SIG-M5 (cell line): ENCODE measurements at places on chromosomes 4 and X.

- no peak for DNase-seq
These were observed at the start of gene CXCL1 for GRCh38 chr4:73869130-73870055. Gene CXCL1 (plus strand): TSS chr4:73869393. CDS start chr4:73869471, 78 bp downstream.

DNA sequence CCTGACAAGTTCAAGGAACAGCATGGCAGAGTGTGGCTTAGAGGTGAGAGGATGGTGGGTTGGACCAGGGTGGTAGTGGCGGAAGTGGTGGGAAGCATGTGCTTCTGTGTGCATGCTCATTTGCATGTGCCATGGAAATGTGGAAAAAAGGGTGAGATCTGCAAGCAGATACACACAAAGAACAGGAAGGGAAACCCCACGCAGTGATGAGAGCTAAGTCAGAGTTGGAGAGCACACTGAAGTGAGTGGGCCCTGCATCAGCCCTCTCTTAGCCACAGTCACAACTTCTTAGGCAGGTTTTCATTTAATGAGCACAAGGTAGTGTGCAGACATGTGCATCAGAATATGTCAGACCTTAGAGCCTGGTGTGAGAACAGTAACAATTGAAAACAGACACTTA is 483.8 kb downstream of the AFF2 start:
- DNase-seq = no peak

DNA sequence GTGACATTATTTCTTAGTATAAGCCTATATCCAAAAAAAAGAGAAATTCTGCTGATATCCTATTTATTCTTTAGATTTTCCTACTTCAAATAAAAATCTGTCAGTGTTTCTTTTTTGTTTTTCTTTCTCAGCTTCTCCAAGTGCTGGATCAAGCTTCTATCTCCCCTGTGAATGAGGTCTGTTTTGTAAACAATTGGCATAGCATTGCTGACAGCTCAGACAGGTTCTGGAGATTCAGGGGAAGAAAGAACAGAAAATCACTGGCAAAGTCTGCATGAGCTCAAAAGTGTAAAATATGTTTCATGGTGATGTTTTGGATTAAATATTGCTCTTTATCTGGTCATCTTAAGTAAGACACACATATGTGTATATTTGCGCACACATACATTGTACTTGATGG is 492.0 kb upstream of the IGFBP7 start:
- DNase-seq = no peak

DNA sequence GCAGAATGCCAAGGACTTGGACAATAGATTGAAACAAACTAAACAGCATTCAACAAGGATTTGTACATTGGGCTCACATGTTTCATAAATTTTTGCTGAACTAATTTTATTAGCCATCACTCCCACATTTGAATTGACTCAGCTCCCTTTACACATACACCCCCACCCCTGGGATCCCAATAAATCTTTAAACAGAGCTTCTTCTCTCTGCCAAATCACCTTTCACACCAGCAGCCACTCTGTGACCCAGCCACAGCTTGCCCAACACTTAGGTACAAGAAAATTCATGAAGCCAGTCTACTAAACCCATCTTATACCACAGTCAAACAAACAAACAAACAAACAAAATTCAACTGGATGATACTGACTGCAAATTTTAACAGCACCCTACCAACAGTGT is 21.6 kb downstream of the PHKA2 start:
- DNase-seq = no peak

DNA sequence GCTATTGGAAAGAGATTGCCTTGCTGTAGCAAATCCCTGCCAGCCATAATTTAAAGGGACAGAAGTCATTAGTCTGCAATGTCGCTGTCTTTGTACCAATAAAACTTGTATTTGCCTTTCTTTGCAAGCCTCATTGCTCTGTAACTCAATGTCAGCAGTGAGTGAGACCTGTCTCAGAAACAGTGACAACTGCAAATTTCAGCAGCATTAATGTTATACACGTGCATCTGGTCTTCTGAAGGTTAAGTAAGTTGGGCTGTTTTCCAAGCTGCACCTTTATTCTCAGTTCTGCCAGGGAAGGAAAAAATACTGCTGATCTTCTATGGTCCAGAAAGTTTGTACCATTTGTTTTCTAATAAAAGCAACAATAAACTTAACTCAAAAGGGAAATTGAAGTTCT is 543.1 kb downstream of the TRIML1 start:
- no peak for DNase-seq

DNA sequence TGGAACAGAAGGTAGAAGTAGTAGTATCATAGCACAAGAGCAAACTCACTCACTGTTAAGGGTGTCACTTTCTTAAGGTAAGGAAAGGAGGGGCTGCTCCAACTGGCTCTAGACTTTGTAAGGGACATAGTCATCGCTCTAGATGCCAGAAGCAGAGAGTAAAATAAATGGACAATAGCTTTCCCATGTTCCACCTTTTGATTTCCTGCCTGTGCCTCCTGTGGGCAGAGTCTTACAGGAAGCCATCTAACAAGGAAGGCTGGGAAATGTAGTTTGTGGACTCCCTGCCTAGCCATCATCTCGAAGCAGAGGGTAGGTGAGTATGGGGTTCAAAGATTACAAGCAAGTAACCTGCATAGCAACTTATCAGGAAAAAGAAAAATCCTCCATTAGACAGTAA is 1.7 kb upstream of the METTL14 start:
- DNase-seq = no peak

DNA sequence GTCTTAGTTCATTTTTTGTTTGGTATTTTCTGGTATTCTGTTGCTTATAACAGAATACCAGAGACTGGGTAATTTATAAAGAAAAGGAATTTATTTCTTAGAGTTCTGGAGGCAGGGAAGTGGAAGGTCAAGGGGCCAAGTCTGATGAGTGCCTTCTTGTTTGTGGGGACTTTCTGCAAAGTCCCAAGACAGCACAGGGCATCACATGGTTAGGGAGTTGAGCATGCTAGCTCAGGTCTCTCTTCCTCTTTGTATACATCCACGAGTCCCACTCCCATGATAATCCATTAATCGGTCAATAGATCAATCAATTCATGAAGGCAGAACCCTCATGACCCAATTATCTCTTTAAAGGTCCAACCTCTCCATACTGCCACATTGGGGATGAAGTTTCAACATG is 31.1 kb downstream of the IL13RA1 start:
- no peak for DNase-seq

- no peak for DNase-seq
These were observed 13.9 kb upstream of the RASL11B start for GRCh38 chr4:52848254-52848653.

GRCh38 chr4:138235419-138235952 is 6.7 kb downstream of the SLC7A11 start:
- DNase-seq = no peak

DNA sequence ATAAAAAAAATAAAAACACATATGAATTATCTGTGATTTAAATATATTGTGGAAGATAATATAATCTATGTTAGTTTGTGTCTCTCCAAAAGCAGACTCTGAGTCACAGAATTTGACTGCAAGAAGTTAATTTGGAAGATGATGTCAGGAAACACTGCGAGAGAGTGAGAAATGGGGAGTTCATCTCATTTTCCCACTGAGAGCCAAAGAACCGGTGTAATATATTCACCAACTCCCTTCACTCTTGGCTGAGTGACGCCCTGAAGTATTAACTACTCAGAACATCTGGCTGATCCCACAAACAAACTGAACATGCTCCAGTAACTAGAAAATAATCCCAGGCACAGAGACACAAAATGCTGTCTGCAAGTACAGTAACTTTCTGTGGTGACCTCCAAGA is 345.8 kb upstream of the SPANXN1 start:
- no peak for DNase-seq

GRCh38 chr4:168397611-168398169 is 79.1 kb upstream of the DDX60 start:
- DNase-seq = no peak

DNA sequence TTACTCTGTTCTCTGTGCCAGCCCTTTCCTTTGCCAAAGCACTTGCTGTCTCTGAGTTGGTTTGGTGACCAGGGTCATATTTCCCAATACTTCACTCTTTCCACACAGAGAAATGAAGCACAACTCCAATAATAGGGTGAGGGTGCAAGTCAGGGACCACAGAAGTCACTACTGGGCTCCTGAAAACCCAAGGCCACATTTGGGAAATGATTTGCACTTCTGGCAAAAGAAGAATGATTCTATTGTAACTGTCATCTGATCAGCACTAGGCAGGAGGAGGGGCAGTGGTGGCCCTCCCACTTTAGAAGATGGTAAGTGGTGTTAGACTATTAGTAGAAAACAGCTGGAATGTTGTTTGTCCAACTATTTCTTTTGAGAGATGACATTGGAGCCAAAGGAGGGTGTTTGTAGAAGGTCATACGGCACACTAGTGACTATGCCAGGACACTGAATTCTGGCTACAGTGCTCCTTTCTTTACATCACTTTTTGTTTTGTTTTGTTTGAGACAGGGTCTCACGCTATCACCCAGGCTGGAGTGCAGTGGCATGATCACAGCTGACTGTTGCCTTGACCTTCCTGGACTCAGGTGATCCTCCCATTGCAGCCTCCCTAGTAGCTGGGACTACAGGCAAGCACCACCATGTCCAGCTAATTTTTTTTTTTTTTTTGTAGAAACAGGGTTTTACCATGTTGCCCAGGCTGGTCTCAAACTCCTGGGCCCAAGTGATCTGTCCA is 10.8 kb upstream of the HADH start:
- no peak for DNase-seq

GRCh38 chrX:37651921-37652452 is 33.6 kb upstream of the XK start:
- DNase-seq = no peak

- no peak for DNase-seq
These were observed 15.5 kb downstream of the PAGE4 start for GRCh38 chrX:49844611-49845010.

- no peak for DNase-seq
These were observed 58.5 kb upstream of the AP1S2 start for GRCh38 chrX:15913146-15913545.

DNA sequence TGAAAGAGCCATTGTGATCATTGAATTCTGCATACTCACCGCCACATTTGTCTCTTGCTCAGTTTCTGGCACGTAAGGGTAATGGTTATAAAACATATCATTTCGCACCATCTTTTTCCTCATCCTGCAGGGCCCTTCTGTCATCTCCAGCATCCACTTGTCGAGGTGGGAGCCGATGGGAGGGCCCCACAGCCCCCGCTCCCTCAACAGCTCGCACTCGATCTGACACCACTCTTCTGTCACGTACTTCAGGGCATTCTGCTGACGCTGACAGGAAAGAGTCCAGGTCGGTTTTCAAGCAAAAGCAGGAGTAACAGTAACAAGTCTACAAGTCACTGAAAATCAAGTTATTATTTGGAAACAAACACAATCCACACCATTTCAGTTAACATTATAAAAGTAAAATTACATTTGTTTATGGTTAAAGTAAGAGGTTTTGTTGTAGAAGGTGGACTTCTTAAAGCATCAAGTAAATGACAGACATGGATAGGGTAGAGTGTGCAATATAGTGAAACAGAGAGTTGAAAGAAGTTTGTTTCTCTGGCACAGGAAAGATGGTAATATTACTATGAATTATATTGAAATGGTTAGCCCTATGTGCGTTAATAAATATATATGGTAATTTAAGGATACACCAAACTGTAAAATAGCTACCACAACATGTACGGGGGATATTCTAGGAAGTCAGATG is 150.6 kb downstream of the CDS1 start:
- no peak for DNase-seq

DNA sequence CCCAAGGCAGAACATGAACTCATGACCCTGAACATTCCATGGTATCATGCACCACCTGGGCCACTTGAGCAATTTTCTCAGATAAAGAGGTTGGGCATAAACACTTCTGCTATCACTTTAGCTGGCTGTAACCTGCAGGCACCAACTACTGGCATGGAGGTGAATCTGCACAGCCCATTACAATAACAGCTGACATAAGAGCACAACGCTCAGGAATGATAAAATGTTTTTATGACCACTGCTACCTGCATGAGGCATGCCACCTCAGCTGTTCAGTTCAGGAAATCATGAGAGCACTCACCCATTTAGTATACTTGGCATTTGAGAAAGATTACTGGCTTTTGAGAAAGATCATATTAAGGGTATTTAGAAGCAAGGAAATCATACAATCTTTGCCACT is 85.7 kb upstream of the SPIN4 start:
- no peak for DNase-seq

- DNase-seq = no peak
These were observed 106.4 kb upstream of the SCOC start for GRCh38 chr4:140266958-140267568.

- DNase-seq = no peak
These were observed 27.6 kb upstream of the GTPBP6 start for GRCh38 chrX:346034-346813.

GRCh38 chrX:154809939-154810665 is 4.8 kb upstream of the MPP1 start:
- no peak for DNase-seq

DNA sequence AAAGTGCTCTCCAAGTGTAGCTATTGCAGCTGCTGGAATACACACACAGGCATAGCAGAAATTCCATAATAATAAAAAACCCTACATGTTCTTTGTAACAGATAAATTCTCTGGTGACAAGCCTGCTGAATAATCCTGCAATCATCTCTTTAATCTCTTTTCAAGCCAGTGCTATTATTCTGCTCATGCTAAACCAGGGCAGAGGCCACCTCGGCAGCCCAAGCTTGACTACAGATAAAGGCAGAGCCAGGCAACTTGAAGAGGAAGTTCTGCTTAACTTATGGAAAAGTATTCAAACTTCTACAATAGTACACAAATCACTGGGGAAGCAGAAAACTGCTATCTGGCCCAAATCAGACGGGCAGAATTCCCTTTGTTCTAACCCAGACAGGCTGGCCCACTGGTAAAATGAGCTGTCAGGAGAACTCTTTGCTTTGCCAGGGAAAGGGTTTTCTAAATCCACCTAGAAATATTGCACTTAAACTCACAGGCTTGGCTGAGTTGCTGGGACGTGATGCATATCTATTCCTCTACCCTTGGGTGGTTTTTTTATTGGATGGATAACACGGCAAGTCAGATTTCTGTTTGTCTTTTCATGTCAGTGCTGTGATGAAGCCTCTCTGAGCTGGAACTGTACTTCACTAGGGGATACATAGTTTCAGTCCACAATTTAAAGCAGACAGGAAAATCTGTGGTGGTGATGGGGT is 70.5 kb downstream of the GATB start:
- no peak for DNase-seq

DNA sequence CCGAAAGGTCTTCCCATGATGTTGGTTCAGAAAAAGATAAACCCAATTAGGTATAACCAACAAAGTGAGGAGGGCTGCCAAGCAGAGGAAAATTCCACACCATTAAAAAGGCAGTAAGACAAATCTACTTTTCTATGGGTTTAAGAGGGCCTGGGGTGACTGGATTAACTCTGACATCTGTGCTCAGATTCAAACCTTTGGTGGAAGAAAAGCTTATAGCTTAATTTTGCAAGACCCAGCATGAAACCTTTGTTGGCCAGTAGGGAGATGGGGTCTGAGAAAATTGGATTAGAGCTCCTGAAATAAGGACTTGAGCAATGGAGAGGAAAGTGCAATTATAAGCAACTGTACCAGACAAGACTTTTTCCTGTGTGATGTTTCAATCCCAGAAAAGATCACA is 104.2 kb downstream of the KDR start:
- DNase-seq = no peak

- no peak for DNase-seq
These were observed 601 bp downstream of the INPP4B start for GRCh38 chr4:142845293-142846107.

- no peak for DNase-seq
These were observed 15.9 kb upstream of the TLR1 start for GRCh38 chr4:38820329-38821061.

GRCh38 chrX:102155806-102156179 is at the start of gene BEX5:
Gene BEX5 (minus strand): TSS chrX:102155977. CDS start chrX:102154265, 1,712 bp downstream.
- no peak for DNase-seq

GRCh38 chrX:39633293-39633692 is 464.5 kb downstream of the BCOR start:
- no peak for DNase-seq
